Amniotic stem cell (primary cell): ENCODE measurements at places on chromosomes 11 and 22.

DNA sequence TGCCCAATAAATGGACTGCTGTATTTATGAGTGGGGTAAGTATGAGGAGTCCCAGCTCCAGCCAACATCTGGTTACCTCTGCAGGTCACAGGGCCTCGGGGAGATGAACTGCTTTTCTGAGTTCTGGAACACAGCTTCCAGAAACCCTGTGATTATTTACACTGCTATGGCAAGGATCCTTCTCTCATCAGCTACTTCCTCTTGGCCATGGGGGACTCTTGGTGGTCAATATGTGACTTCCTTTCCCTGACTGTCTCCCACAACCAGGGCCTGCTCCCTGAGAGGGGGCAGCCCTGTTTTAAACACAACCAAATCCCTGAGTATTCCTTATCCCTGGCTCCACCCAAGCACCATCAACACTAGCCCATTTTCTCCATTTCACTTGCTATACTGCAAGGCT lies 10.0 kb downstream of the RHOG start:
- no peak for DNase-seq

DNA sequence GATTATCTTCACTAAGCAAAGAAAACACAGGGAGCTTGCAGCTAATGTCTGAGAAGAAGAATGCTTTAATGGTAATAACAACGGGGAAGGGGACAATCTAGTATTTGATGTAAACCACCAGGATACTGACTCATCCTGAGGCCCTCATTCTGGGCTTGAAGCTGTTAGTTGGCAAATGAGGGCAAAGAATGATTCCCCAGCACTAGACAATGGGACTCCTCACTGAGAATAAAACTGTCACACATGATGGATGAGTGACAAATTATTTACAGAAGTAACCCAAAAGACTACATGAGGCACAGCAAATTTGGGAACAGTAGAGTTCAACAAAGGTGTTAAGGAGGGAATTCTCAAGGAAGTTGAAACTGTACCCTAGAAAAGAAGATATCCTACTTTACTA lies 76.3 kb downstream of the FAM168A start:
- DNase-seq, result no peak

GRCh38 chr22:18057568-18058209 lies 20.1 kb upstream of the PEX26 start:
- peak; percentile 97 for DNase-seq

- no peak for DNase-seq
Measured at GRCh38 chr11:92628401-92629292, 340.8 kb upstream of the MTNR1B start.

DNA sequence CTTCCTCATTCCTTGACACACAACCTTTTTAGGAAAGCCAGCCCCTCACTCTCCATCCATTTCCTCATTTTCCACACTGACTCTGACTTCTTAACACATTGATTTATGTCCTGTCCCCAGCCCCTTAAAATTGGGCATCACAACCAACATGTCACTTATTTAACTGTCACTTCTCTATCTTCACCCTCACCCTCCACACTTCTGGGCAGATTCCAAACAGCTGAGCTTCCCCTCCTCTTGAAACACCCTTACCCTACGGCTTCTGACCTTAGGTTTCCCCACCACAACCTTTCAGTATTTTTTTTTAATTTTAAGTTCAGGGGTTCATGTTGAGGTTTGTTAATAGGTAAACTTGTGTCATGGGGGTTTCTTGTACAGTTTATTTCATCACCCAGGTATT lies 696.3 kb downstream of the DLG2 start:
- DNase-seq, result no peak

DNA sequence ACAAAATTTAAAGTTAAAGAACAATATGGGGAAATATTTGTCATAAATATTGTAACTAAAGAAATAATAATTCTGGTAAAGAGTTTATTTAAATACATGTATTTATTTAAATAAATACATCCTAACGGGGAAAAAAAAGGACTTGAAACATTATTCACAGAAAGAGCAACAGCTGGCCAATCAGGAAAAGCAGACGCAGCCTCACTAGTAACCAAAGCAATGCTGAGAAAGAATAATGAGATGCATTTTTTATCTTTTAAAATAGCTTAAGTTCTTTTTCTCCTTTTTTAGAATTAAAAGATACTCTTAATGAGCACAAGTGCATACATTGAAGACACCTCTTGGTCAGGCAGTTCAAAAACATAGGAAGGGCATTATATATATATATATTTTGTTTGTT lies 2.6 kb upstream of the LTO1 start:
- DNase-seq, result no peak

GRCh38 chr11:113341388-113342165 lies 27.2 kb downstream of the TTC12 start:
- no peak for DNase-seq
